ENCODE measurements at places on chromosomes 4 and X.

DNA sequence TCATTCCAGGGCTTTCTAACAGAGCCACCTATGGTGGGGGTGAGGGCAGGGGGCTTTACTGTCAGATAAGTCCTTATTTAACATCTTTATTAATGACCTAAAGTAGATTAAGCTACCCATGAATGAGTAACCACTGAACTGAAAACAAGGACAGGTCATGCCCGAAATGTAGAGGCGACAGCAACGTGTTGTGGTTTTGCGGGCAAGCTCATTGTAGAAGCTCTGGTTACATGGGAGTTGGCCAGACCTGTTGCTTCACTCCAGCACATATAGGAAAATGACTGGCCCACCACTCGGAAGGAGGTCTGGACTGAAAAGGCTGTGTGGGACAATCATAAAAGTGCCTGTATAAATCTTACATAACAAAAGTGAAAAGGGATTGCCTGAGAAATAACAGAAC lies 109.6 kb upstream of the NDP start:
- no peak for DNase-seq

DNA sequence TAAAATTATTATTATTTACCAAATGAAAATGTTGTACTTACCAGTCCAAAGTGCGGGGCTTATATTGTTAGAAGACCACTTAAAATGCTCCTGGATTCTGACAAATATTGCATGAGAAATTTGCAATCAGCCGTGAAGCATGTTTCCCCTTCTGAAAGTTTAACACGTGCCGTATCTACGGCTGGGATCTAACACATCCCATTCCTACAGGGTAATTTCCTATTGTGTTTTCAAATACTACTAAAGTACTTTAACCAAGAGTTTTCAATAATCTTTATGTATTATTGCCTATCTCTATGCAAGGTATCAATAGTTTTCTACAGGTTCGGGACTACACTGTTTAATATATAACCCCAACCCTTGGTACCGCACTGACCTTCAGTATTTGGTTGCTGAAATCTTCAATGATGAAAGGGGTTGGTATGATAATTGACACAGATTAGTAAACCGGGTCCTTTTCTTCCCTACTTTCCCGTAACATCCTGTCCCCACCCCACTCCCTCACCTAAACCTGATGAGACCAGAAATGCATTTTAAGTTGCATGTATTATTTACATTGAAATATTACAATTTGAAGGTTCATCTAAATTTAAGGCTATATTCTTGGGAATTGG lies 795 bp upstream of the BRWD3 start:
- no peak for DNase-seq

DNA sequence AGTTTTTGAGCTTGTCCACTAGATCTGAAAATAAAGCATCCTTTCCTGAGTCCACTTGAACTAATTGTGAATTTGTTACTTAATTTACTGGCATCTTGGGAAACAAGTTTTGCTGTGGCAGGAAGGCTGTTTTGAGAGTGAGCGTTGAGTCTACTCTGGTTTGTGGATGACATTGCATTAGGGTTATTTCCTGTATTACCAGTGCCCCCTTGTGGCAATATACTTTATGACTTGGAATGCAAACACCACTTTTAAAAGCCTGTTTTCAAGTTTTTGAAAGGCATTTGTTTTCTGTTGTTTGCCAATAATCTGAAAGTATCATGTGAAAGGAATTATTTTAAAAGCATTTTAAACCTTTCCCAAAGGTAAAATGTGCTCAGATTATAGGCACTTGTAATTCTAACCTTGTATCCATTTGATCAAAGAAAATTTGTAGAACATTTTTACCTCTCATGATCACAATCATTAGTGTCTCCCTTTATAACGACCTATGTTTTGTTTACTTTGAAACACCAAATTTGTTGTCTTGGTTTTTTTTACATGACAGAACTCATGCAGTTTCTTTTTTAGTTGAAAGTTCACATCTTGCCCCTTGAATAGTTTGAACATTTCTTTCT lies 18.0 kb upstream of the CYP2U1 start:
- DNase-seq, result peak; percentile 17

GRCh38 chrX:43513085-43513484 lies 143.0 kb upstream of the MAOA start:
- no peak for DNase-seq

DNA sequence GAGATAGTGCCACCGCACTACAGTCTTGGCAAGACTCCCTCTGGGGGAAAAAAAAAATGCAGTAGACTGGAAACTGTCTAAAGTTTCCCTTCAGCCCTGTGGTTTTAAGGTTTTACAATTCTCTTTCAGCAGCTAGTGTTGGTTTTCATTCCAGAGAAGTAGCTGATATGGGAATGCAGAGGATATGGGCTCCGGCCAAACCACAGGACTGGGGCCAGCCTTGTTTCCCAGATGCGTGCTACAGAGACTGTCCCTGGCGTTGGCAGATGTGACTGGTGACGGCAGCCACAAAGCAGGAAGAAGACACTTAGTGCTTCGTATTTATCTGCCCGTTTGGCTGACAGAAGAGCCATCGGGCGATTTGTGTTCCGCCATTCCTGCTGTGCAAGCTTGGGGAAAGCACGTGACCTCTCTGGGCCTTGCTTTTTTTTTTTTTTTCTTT lies 43.2 kb downstream of the ZBTB49 start:
- DNase-seq, result no peak

- DNase-seq, result peak; percentile 4
Observed at GRCh38 chr4:165398570-165398969, 19.8 kb downstream of the CPE start.

Measured in germinal center (tissue), 1 donor.